Daoy (cell line): ENCODE measurements at places on chromosomes 16 and 17. TPM values are rescaled to one million over a fixed set of nuclear protein-coding genes. Genes with fewer than 3 reads are reported as not detected.

GRCh38 chr16:53960050-53960812 lies 256.3 kb downstream of the FTO start:
- no peak for DNase-seq

DNA sequence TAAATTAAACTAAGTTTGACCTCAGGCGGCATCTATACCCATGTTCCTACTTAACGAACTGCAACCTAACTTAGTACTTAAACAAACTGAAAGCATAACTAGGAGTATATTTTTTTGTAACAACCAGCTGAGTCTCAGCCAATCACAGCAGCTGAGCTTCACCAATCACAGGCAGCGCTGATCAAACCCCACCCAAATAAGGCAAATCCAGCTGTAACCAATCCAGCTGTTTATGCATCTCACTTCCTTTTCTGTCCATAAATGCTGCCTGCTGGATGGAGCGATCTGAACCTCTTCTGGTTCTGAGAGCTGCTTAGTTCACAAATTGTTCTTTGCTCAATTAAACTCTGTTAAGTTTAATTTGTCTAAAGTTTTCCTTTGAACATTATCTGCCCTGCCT lies 131.3 kb downstream of the PMP22 start:
- DNase-seq, result no peak

Gene ASGR1
- 0.29 and 1.2 TPM in 2 replicates for total RNA-seq

DNA sequence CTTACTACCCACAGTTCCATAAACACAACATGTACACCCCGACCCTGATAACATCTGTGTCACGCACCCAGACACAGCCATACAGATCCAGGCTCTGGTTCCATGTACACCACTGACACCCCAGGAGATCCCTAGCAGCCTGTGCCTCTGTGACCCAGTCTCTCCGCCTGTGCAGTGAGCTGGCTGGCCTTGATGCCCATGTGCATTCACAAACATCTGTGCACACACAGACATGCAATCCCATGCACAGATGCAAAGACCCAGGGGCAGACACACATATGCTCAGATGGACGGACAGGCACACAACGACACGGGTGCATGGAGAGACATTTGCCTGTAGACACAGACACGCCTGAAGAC lies 4.1 kb downstream of the CCDC102A start:
- no peak for DNase-seq

GRCh38 chr16:57478396-57479204 lies 7.7 kb downstream of the DOK4 start:
- no peak for DNase-seq

DNA sequence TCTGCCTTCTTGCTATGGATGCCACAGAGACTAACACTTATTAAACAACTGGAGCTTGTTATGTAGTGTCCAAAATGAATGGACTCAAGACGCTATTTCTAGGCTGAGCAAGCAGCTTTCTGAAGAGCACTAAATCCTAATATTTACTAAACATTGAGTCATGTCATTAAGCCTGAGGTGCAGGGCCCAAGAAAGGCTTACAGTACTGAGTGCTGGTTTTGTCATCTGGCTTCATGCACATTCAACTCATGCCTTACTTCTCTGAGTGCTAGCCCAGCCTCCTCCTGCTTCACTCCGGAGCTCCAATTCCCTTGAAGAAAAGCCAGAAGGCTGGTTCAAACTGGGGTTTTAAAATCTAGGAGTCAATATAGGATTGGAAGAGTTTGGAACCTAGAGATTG lies 363.3 kb upstream of the CDH5 start:
- no peak for DNase-seq

- DNase-seq, result peak; percentile 29
Observed at GRCh38 chr17:38898812-38899348, 26.5 kb upstream of the LASP1NB start.

Gene CCT6B
- 2.1 and 3.5 TPM in 2 replicates for total RNA-seq

Gene ABCA5
- 4.0 and 9.7 TPM in 2 replicates for total RNA-seq

DNA sequence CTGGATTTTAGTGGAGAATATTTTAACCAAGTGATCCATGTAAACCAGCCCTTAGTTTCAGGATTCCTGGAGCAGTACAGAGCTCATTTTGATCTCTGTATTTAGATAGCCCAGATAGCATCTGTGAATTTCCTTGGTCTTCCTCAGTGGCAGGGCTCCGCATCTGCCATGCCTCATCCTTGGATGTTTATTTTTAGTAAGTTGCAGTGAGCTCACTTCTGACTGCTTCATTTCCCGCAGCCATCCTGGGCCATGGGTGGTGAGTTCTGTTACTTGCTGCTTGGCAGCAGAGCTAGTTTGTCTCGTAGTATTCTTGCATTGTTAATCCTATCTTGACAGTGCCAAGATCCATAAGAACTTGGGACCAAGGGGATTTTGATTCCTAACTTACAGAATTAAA lies 33.7 kb downstream of the IST1 start:
- DNase-seq, result peak; percentile 79

DNA sequence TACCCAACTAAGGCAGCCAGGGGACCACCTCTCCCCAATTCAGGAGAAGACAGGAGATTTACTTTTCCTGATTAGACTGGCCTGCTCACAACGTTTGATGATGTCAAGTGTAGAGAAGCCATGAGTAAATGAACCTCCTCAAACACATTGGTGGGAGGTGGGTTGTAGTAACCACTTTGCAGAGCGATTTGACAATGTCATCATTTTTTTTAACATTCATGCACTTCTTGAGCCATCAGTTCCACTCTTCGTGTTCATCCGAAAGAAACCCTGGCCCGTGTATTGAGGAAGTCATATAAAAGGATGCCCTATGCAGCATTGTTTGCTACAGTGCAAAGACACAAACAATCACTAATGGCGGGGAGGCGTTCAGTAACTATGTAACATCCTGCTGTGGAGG lies 5.5 kb upstream of the KRT19 start:
- DNase-seq, result no peak

DNA sequence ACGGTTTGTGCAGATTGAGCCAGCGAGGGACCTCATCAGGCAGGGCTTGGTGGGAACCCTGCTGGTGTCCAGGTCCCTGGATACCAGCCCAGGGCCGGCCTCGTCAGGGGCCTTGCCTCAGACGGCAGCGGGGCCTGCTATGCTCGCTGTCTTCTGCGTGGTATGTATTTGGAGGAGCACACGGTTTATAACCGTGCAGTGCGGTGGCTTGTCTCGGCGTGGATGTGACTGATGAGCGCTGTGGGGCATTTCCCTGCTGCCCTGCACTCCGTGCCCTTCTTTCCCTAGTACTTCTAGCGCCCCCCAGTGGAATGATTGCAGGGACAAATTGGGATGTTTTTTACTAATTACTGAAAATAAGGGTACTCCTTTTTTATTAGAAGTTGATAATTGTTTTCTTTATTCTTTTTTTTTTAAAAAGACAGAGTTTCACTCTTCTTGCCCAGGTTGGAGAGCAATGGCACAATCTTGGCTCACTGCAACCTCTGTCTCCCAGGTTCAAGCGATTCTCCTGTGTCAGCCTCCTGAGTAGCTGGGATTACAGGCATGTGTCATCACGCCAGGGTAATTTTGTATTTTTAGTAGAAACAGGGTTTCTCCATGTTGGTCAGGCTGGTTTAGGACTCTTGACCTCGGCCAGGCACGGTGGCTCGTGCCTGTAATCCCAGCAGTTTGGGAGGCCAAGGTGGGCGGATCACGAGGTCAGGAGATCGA lies 15.3 kb downstream of the TBCD start:
- DNase-seq, result peak; percentile 34
